Glutamatergic neuron (in vitro differentiated cells): ENCODE measurements at places on chromosomes 1 and 21. TPM values are rescaled to one million over a fixed set of nuclear protein-coding genes. Genes with fewer than 3 reads are reported as not detected.

COL11A1 gene
- 0.76 TPM for total RNA-seq

TEX38 gene
- total RNA-seq, result not detected

ATP6V1G3 gene
- total RNA-seq, result not detected

SERINC2 gene
- total RNA-seq, result 36.4 TPM

CORT gene
- total RNA-seq, result 0.59 TPM

E2F2 gene
- total RNA-seq, result 5.4 TPM

PLA2G5 gene
- not detected for total RNA-seq

MNDA gene
- total RNA-seq, result not detected

- H3K4me3 ChIP-seq, result no peak overlapping the region
- H3K27me3 ChIP-seq, result no peaks in the 10 kb centered on the region
- no peak for DNase-seq
- H3K36me3 ChIP-seq, result no peaks in the 10 kb centered on the region
- peaks cover 3% of the 10 kb centered on the region for H3K4me1 ChIP-seq
- no peak overlapping the region for H3K27ac ChIP-seq
These were observed 23.9 kb downstream of the FASLG start for GRCh38 chr1:172682812-172683211.

DNA sequence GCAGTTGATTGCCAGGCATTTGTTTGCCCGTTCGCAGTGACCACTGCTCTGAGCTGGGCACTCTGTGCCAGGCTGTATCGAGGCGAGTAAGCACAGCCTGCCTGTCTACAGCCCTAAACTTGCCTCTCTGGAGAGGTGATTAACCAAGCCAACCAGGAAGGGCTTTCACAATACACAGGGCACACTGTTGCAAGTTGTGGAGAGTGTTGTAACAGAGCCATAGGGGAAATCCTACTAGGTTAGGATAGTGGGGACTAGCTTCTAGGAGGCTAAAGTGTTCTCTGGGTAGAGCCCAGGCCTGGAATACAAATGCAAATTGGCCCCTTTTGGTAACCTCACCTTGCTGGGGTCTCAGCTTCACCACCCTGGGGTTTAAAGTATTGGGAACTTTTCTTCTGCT, 23.8 kb downstream of the PRDM2 start:
- H3K27me3 ChIP-seq, result peaks cover 2% of the 10 kb centered on the region
- no peak overlapping the region for H3K27ac ChIP-seq
- DNase-seq, result no peak
- no peaks in the 10 kb centered on the region for H3K36me3 ChIP-seq
- peaks cover 14% of the 10 kb centered on the region for H3K4me1 ChIP-seq

GRCh38 chr1:15928971-15929965, 46.6 kb downstream of the ZBTB17 start:
- H3K27me3 ChIP-seq, result peaks cover 2% of the 10 kb centered on the region
- H3K4me3 ChIP-seq, result no peak overlapping the region
- peaks cover 21% of the 10 kb centered on the region for H3K36me3 ChIP-seq
- DNase-seq, result no peak
- no peak overlapping the region for H3K27ac ChIP-seq
- no peaks in the 10 kb centered on the region for H3K4me1 ChIP-seq

DNA sequence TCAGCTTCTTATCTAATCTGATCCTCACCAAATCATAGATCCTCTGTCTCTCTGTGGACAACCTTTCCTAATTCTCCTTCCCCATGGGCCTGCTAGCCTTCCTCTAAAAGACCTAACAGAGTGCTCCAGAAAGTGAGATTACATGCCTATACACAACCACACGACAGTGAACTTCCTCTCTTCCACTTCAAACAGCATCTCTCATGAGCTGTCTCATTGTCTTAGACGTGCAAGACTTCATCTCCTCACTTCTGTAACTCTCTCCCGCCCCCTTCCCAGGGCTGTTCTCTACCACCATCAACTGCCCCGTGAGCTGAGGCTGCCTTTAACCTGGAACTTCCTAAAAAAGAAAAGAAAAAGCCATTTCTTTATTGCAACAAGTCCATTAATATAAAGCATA, 14.1 kb upstream of the A3GALT2 start:
- peaks cover 68% of the 10 kb centered on the region for H3K4me1 ChIP-seq
- H3K36me3 ChIP-seq, result no peaks in the 10 kb centered on the region
- peak overlapping the region; percentile 69 for H3K27ac ChIP-seq
- DNase-seq, result no peak

- no peak overlapping the region for H3K27ac ChIP-seq
- H3K4me3 ChIP-seq, result no peak overlapping the region
- H3K27me3 ChIP-seq, result no peaks in the 10 kb centered on the region
- no peak for DNase-seq
These were observed 342.8 kb downstream of the NCAM2 start for GRCh38 chr21:21341041-21341440.

DNA sequence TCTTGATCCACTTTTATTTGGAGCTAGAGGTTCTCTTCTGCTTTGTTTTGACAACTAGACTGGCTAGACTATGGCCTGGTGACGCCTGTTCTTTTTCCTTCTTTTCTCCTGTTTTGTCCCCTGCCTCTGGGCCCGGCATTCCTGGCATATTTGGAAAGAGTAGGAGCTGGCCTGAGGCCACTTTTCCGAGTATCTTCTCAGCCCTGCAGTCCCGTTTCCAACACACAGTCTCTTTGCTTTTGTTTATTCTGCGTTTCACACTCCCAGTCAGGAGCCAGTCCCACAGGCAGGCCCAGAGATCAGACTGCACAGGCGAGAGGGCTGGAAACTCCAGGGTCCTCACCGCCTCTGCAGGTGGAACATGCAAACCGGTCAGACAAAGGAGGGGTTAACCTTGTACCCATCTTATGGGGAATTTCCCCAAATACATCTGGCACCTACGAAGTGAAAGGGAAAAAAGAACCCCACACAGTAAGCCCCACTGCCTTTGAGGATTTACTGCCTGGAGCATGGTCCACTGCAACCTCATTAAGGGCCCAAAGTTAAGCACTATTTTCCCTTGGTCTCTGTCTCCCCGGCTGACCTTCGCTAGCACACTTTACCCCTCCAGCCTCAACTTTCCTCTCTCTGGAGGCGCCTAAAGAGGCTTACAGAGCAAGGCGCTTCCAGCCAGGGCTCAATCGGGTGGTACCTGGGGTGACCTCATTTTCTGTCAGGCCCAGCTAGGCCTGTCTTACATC, 141.1 kb downstream of the TOMM20 start:
- DNase-seq, result no peak
- peaks cover 6% of the 10 kb centered on the region for H3K4me1 ChIP-seq
- no peak overlapping the region for H3K4me3 ChIP-seq
- H3K36me3 ChIP-seq, result peaks cover 7% of the 10 kb centered on the region
- H3K27me3 ChIP-seq, result peaks cover 5% of the 10 kb centered on the region
- no peak overlapping the region for H3K27ac ChIP-seq

DNA sequence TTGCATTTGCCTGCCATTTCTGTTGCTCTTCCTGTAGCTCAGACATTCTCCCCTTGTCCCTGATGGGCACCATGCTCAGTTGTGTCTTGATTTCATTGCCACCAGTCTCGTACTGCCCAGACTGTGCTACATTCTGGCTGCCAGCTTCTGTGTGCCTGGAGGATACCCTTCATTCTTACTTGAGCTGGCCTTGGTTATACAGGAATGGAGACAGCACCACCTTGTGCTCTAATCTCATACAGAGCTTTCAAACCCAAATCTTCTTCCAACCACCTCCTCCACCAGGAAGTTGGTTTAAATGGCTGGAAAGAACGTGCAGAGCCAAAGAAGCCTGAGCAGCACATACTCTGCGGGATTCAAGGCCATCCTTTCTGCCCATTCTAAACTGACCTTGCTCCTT, 165.3 kb downstream of the SLC35F3 start:
- no peaks in the 10 kb centered on the region for H3K36me3 ChIP-seq
- no peaks in the 10 kb centered on the region for H3K4me1 ChIP-seq
- H3K27me3 ChIP-seq, result peaks cover 4% of the 10 kb centered on the region

DNA sequence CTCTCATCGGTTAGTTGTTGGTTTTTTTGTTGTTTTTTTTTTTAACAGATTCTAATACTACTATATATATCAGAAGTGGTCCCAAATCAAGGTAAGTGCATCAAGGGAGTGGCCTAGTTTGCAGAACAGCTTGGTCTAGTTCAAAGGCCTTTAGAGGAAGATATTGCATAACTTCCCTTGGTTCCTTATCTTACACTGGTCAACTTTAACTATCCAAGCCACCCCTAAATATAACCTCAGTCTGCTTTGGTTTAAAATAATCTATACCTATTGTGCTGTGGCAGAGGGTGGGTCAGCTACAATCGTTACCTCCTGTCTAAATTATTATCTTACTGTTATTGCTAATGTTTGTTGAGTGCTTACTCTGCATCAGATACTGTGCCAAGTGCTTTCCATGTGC, 6.9 kb downstream of the S100A12 start:
- H3K4me1 ChIP-seq, result peaks cover 7% of the 10 kb centered on the region
- H3K4me3 ChIP-seq, result no peak overlapping the region

GRCh38 chr21:43740497-43741156, 21.7 kb downstream of the PDXK start:
- H3K27ac ChIP-seq, result peak overlapping the region; percentile 57
- no peaks in the 10 kb centered on the region for H3K36me3 ChIP-seq
- H3K4me3 ChIP-seq, result no peak overlapping the region
- H3K27me3 ChIP-seq, result peaks cover 1% of the 10 kb centered on the region

DNA sequence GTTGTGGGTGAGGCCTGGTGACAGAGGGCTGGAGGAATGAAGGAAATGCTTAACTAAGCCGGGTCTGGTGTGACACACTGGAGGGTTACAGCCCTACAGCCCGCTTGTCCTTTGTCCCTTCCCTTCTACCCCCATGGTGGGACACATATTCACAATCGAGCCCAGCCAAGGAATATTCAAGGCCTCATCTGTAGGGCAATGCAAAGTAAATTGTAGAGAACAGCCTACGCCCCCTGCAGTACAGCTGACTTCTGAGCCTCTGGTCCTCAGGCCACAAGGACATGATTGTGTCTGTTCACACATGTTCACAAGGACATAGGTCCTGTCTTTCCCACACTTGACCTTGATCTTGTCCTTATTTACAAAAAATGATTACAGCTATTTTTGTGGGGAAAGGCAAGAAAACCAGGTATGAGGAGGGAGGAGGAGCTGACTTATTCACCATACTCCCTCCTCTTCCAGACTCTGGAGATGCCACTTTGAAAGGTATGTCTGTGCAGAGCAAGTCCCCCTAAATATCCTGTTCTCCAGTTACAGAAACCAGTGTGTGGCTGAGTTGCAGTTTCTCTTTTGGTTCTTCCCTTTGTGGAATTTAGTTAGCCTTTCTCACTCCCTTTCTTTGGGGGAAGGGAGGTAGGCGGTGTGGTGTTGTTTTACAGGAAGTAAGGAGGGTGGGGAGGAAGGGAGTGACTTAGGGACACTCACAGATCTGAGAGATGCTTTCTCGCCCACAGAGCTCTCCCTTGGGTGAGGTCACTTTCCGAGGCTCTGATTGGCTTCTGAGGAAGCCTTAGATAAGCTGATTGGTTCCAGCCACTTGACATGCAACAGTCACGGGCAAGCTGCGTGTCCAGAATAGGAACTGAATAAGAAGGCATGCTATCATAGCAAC, 14.6 kb downstream of the POLR3GL start:
- H3K27ac ChIP-seq, result no peak overlapping the region
- H3K4me3 ChIP-seq, result no peak overlapping the region
- no peaks in the 10 kb centered on the region for H3K27me3 ChIP-seq
- no peaks in the 10 kb centered on the region for H3K36me3 ChIP-seq
- peak; percentile 82 for DNase-seq

DNA sequence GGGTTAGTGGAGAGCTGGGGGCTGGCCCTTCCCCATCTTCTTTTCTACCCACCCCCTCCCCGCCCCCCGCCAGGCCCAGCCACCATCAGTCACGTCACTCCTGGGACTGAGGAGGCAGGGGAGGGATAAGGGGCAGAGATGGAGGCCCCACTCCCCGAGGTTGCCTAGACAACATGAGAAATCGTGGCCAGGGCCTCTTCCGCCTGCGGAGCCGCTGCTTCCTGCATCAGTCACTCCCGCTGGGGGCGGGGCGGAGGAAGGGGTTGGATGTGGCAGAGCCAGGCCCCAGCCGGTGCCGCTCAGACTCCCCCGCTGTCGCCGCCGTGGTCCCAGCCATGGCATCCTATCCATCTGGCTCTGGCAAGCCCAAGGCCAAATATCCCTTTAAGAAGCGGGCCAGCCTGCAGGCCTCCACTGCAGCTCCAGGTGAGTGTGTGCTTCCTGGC, 1.2 kb downstream of the AMPD2 start:
- peaks cover 11% of the 10 kb centered on the region for H3K27me3 ChIP-seq
- no peak overlapping the region for H3K27ac ChIP-seq
- H3K4me1 ChIP-seq, result peaks cover 17% of the 10 kb centered on the region

GRCh38 chr1:219149953-219150352, 23.7 kb upstream of the LYPLAL1 start:
- H3K36me3 ChIP-seq, result no peaks in the 10 kb centered on the region
- peaks cover 4% of the 10 kb centered on the region for H3K4me1 ChIP-seq
- no peaks in the 10 kb centered on the region for H3K27me3 ChIP-seq
- no peak overlapping the region for H3K27ac ChIP-seq
- H3K4me3 ChIP-seq, result no peak overlapping the region
- DNase-seq, result no peak

- peaks cover 6% of the 10 kb centered on the region for H3K27me3 ChIP-seq
- H3K4me3 ChIP-seq, result peak within 1 kb of the TSS; percentile 91
- no peaks in the 10 kb centered on the region for H3K36me3 ChIP-seq
- DNase-seq, result peak; percentile 95
- H3K27ac ChIP-seq, result peak within 1 kb of the TSS; percentile 43
These were observed at the start of gene ADAM15 for GRCh38 chr1:155050560-155051341. TSS of gene ADAM15 (plus strand) at chr1:155051316. CDS start at chr1:155051387, 71 bp downstream.

- DNase-seq, result no peak
- H3K27me3 ChIP-seq, result peaks cover 6% of the 10 kb centered on the region
- no peak overlapping the region for H3K4me3 ChIP-seq
- peaks cover 17% of the 10 kb centered on the region for H3K4me1 ChIP-seq
- peak overlapping the region; percentile 59 for H3K27ac ChIP-seq
These were observed 13.5 kb downstream of the RCC2 start for GRCh38 chr1:17425806-17426600.
